ENCODE measurements at places on chromosomes 7 and 10. TPM values are rescaled to one million over a fixed set of nuclear protein-coding genes. Genes with fewer than 3 reads are reported as not detected.

GRCh38 chr7:24587853-24588252 is 14.6 kb downstream of the PALS2 start:
- DNase-seq, result no peak

DNA sequence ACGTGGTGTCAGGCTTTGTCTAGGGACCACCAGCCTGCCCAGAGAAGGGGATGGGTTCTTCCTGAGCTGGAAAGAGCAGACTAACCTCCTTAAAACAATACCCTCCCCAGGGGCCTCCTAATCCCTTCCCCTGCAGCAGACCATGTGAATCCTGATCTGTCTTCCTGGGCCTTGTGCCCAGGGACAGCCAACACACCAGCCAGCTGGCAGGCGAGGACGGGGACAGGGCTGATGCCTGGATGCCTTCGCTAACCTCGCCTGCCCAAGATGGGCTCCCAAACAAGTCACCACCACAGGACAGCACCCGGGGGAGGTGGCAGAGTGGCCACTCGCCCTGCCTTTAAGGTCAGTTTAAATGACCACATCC is 17.6 kb downstream of the PODXL start:
- DNase-seq, result no peak

FFAR4 gene
- 0.70 TPM for total RNA-seq

AGAP9 gene
- 14.2 TPM for total RNA-seq
